Fibroblast of skin of back (primary cell): ENCODE measurements at places on chromosomes 5 and 9.

- peak; percentile 73 for DNase-seq
These were observed 76.3 kb upstream of the PCA3 start for GRCh38 chr9:76687861-76688391.

DNA sequence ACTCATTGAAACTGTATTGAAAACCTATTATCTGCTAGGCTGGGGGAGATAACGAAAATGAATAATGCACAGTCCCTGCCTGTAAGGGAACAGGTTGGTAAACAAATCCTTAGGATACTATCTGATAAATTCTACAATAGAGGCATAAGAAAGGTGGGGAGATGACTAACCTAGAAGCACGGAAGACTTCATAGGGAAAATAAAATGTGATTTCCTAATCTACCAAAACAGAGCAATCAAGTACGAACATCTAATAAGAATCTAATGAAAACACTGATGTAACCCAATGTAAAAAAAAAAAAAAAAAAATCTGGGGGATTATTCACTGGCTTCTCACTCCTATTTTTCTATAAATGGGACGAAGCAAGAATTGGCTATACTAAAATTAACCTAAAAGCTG, 124.4 kb downstream of the SLF1 start:
- no peak for DNase-seq

GRCh38 chr9:134869554-134870300, 10.9 kb upstream of the FCN2 start:
- DNase-seq: no peak

DNA sequence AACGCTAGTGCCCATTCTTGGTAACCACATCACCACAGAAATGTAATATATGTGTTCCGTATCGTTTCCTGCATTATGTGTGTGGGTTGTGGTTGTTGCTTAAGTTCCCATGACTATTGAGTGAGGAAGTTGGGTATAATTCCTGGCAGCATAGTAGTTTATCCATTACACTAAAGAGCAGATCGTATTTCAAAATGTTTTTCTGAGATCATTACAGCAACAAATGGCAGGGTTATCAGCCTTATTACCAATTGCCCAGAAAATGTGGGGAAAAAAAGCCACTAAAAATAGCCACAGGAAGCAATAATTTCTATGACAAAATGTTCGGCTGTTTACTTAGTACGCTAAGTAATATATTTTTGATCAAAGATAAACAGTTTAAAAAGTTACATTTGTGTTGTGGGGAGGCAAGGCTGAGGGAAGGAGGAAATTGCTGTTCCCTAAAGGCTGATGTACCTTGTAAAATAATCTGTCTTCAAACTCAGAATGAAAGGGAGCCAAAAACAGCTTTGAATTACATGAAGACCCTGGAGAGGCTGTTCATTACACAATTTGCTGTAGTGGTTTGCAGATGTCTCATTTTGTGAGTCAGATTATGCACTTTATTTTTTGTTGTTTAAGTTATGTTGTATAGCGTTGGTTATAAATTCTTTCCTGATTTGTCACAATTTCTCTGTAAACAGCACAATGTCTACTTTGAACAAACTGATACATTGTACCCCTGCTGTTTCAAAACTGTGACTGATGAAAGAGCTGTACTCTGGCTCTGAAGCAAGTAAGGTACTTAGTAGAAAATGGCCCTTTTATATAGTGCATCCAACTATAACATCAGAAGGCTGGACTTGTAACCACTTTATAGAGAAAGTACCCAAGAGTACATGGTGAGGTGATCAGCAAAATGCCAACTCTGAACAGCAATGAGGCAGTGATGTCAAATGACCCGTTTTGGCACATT, 1028.5 kb downstream of the NR2F1-AS1 start:
- peak; percentile 99 for DNase-seq

GRCh38 chr9:99113414-99114048, 8.6 kb downstream of the TGFBR1 start:
- no peak for DNase-seq

DNA sequence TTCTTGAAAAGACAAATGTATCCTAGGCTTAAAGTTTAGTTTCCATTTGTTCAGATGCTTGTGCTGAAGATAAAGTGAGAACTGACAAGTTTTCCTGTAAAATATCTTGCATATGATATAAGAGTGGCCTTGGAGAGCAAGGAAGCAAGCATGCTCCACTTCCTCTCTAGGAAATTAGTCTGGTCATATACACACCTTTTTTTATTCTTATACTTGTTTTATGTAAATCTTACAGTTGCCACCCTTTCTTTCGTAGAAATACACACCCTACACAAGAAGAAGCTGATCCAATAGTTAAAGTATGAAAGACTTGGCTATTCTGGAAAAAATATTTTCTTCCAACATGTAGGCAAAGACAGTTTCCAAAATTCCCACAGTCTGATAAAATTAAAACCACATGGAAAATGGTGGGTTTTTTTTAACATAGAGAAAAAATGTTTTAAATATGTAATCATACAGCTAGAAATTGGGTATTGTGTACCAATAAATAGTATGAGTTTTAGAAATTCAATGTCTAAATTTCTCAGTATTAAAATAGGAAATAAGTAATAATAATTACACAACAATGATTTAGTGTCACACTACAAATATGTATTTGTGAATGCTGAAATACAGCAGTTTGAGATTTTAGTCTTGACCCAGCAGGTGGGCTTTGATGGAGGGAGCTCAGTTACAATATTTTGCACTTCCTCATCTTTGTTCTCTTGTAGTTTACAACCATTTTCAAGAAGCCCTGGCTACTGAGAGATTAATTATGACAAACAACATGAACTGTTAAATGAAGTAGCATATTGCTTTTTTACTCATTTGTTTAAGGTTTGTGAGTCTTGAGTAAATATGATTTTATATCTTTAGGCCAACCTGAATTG, 185.7 kb upstream of the GNA14 start:
- peak; percentile 59 for DNase-seq

DNA sequence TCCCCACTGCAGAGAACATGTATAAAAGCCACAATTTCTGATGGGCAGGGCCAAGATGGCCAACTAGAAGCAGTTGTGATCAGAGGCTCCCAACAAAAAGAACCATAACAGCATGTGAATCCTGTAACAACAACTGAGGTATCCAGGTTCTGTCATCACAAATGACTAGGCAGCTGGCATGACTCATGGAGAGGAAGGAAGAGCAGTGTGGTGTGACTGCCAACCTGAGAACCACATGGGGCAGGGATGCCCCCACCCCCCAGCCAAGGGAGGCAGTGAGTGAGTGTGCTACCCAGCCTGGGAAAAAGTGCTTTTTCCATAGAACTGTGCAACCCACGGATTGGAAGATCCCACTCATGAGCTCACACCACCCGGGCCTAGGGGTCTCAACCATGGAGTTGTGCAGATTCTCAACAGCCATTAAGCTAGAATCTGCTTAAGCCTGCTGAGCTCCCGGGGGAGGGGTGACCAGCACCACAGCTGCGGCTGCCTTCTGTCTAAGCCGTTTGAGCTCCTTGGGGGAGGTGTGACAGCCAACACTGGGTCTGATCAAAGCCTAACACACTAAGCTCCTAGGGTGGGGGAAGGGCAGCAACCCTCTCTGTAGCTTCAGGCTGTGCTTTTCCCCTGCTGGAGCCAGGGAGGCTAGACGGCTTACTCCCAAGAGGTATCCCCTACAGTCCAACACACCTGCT, 80.1 kb upstream of the DMAC1 start:
- no peak for DNase-seq

DNA sequence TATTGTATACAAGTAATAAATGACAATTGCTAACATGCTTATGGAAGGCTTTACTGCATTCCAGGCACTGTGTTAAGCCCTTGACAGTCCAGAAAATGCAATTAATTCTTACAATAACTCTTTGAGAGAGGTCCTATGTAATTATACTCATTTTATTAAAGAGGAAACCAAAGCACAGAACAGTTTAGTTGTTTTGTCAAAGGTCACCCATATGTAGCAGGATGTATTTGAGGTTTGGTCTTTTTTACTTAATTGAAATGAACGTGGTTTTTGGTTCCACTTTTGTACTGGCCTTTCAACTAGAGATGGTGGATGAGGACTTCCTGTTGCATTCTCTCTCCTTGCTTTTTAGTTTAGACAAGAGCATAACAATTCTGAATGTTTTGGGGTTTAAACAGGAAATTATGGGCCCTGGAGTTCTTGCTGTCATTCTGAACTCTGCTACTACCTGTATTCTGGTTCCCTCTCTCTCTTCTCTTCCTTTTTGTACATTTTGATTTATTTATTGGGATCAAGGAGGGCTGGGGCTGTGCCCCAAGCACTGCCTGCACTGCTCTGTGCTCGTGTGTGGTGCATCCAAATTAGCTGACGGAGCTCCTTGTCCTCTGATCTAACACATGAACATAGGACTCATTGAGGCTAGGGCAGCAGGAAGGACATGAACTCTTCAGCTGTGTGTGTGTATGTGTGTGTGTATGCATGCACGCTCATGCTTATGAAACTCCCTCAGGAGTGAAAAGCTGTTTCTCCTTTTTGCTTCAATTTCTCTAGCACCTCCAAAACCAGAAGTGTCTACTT, 47.4 kb downstream of the SLC28A3 start:
- no peak for DNase-seq

GRCh38 chr5:51599587-51599986, 216.3 kb downstream of the ISL1 start:
- no peak for DNase-seq

DNA sequence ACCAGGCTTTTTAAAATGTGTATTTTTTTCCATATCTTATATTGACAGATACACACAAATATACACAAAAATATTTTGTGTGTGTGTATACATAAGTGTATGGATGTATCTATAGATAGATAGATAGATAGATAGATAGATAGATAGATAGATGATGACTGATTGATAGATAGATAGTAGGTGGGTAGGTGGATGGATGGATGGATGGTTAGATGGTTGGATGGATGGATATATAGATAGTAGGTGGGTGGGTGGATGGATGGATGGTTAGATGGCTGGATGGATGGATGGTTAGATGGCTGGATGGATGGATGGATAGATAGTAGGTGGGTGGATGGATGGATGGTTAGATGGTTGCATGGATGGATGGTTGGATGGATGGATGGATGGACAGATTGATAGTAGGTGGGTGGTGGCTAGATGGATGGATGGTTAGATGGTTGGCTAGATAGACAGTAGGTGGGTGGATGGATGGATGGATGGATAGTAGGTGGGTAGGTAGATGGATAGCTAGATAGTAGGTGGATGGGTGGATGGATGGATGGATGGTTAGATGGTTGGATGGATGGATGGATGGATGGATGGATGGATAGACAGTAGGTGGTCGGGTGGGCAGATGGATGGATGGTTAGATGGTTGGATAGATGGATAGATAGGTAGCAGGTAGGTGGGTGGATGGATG, 156.2 kb downstream of the NR3C1 start:
- DNase-seq: no peak

DNA sequence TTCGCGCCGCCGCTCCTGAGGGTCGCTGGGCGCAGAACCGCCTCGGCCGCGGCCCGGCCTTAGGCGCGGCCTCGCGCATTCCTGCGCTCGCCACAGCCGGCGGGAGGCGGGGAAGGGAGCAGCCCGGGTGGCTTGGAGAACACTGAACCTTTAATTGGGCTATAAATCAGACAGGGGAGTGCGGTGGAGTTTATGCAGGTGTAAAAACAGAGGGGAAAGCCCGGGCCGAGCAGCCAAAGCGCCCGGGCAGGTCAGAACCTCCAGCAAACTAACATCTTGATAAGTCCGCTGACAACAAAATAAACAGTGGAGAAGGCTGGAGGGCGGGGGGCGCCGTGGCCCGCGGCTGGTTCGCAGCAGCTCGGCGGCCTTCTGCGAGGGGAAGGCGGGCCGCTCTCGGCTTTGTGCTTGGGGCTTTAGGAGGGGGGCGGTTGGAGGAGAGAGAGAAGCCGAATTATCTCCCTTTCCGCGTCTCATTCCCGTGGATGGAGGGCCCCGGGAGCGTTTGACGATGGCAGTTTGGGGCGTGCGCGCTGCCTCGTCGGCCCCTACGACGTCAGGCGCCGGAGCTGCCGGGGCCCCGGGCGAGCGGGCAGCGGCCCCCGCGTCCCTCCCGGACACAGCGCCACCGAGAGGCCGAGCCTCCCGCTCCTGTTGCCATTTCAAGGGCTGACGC, 11.3 kb downstream of the FOXD1 start:
- peak; percentile 84 for DNase-seq

GRCh38 chr9:21172156-21172555, 5.7 kb upstream of the IFNA21 start:
- no peak for DNase-seq

GRCh38 chr9:16044579-16044881, 491.7 kb downstream of the CCDC171 start:
- peak; percentile 93 for DNase-seq

- DNase-seq: no peak
These were observed 122.4 kb downstream of the TLE4 start for GRCh38 chr9:79694208-79694607.

- DNase-seq: no peak
These were observed 13.9 kb downstream of the GOLPH3 start for GRCh38 chr5:32160228-32160627.

- DNase-seq: no peak
These were observed 69.3 kb downstream of the TLE4 start for GRCh38 chr9:79641070-79641469.

GRCh38 chr5:113302120-113302519, 132.7 kb downstream of the TSSK1B start:
- DNase-seq: no peak
